ENCODE measurements at places on chromosomes 11 and 22.

DNA sequence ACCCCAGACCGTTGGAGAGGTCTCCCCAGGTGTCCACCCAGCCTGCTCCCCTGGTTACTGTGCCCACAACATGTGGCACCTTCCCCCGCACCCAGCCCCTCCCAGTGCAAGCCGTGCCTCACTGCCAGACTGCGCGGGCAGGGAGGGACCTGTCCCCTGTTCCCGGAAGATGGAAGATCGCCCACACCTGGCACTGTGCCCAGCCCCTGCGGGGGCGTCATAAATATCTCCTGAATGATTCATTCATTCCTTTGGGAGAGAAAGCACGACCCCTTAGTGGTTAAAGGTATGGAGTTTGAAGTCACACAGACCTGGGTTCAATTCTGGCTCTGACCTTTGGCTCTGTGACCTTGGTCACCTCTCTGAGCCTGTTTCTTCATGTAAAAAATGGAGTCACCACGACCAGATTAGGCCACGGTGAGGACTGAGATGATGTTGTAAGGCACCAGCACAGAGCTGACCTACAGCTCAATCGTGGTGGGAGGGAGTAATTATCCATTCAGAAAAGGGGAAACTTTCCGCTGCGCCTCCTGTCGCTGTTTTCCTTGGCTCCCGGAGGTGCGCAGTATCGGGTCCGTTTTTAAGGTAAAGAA, 497 bp upstream of the SYT12 start:
- H3K36me3 ChIP-seq = no peaks in the 10 kb centered on the region
- H3K27ac ChIP-seq = peak overlapping the region; percentile 75
- peak; percentile 68 for DNase-seq
- peak overlapping the region; percentile 67 for H3K4me3 ChIP-seq

GRCh38 chr11:125341676-125342075, 154.4 kb downstream of the FEZ1 start:
- H3K27ac ChIP-seq = no peak overlapping the region
- no peak for DNase-seq
- H3K27me3 ChIP-seq = peaks cover 4% of the 10 kb centered on the region

GRCh38 chr22:36274531-36274930, 21.6 kb downstream of the APOL1 start:
- no peaks in the 10 kb centered on the region for H3K27me3 ChIP-seq
- H3K4me3 ChIP-seq = no peak overlapping the region
- DNase-seq = no peak
- peaks cover 4% of the 10 kb centered on the region for H3K4me1 ChIP-seq
- H3K27ac ChIP-seq = no peak overlapping the region

DNA sequence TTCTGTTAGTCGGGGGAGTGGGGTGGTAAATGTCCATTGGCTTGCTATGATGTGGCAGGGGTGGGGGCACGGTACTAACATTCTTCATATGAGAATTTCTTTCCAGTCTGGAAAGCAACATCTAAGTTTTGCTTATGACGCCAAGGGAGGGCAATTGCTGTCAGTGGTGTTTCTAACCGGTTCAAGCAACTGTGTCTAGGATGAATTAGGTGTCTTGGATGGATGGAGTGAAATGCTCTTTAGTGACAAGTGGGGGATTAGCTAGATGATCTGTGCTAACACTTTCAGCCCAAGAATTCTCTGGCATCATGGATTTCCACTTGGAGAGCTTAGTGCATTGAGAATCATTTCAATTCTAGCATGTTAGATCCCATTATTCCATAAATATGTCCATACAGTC, 262.6 kb upstream of the SORL1-AS1 start:
- no peaks in the 10 kb centered on the region for H3K27me3 ChIP-seq

DNA sequence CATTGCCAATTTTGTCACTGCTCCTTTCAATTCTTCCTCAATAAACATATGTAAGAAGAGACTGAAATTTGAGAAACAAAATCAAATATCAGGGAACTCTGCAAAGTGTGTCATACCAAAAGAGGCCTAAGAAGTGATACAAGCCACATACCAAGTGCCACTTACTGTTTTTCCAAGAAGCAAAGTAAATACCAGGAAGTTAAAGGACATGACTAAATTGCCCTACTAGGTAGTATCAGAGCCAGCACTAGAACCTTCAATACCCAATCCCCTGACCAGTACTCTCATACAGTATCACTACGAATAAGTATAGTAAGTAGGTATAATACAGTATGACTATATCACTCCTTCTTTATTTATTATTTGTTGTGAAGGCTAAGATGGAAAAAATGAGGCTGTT, 13.6 kb downstream of the MAML2 start:
- H3K27me3 ChIP-seq = no peaks in the 10 kb centered on the region
- peak overlapping the region; percentile 99 for H3K27ac ChIP-seq
- H3K4me3 ChIP-seq = no peak overlapping the region
- DNase-seq = no peak
- H3K4me1 ChIP-seq = peaks cover 73% of the 10 kb centered on the region

DNA sequence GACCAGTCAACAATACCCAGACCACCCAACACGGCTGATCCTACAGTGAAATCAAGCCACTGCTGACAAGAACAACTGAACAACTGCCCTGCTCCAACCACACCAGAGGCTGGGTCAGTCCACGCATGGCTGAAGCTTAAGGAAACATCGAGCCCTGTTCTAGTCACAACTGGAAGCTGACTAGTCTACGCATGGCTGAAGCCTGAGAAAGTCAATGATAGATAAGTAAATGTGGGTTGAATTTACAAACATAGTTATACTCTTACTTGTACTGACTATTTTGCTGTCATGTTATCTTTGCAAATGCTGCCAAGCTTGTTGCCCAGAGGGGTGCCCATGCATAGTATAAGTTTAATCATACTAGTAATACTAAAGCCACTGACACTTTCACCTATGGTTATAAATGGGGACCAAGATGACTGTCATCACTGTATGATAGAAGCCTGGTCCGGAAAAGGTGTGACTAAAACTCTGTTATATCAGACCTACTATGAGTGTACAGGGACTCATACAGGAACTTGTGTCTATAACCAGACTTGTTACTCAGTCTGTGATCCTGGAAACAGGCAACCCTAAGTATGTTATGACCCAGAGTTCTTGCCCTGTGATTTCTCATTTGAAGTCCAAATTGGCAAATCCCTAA, 43.4 kb upstream of the GLYAT start:
- H3K27me3 ChIP-seq = no peaks in the 10 kb centered on the region
- no peaks in the 10 kb centered on the region for H3K36me3 ChIP-seq
- DNase-seq = no peak
- no peak overlapping the region for H3K27ac ChIP-seq

DNA sequence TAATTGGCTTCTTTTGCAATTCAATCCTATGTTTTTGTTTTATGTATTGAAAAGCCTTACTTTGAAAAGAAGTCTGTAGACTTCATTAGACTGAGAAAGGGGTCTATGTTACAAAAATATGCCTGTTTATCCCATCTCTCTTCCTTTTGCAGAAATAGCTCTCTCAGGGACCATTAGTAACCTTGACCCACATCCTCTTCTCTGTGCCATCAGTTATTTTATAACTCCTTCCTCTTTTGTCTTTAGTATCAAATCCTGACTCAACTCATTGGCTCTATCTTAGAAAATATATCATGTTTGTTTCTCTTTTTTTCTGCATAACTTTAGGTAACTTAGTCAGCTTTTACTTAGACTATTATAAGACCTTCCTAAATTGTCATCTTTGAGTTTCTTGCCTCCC, 20.3 kb downstream of the ZC3H12C start:
- H3K36me3 ChIP-seq = peaks cover 5% of the 10 kb centered on the region
- H3K4me1 ChIP-seq = no peaks in the 10 kb centered on the region
- H3K4me3 ChIP-seq = no peak overlapping the region
- H3K27me3 ChIP-seq = no peaks in the 10 kb centered on the region

DNA sequence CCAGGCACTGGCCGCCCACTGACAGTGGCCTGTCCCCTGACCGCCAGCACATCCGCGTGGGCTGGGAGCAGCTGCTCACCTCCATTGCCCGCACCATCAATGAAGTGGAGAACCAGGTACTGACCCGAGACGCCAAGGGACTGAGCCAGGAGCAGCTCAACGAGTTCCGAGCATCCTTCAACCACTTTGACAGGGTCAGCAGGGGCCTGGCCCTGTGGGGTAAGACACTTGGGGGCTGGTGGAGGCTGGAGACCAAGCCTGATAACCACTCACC, 6.5 kb downstream of the CTSF start:
- H3K36me3 ChIP-seq = no peaks in the 10 kb centered on the region
- peaks cover 1% of the 10 kb centered on the region for H3K27me3 ChIP-seq
- H3K4me1 ChIP-seq = no peaks in the 10 kb centered on the region
- H3K27ac ChIP-seq = no peak overlapping the region

GRCh38 chr11:79925570-79925969, 484.7 kb upstream of the TENM4 start:
- peaks cover 4% of the 10 kb centered on the region for H3K27me3 ChIP-seq
- no peak for DNase-seq
- no peak overlapping the region for H3K4me3 ChIP-seq
- no peak overlapping the region for H3K27ac ChIP-seq

GRCh38 chr11:97990162-97990920, 1030.4 kb upstream of the CNTN5 start:
- no peak overlapping the region for H3K4me3 ChIP-seq
- no peak overlapping the region for H3K27ac ChIP-seq
- peaks cover 6% of the 10 kb centered on the region for H3K4me1 ChIP-seq
- H3K36me3 ChIP-seq = no peaks in the 10 kb centered on the region
- no peaks in the 10 kb centered on the region for H3K27me3 ChIP-seq

Measured in mesothelial cell of epicardium (in vitro differentiated cells).